Left colon (tissue), 2 donors: ENCODE measurements at places on chromosomes 2 and 18. TPM values are rescaled to one million over a fixed set of nuclear protein-coding genes. Genes with fewer than 3 reads are reported as not detected.

DNA sequence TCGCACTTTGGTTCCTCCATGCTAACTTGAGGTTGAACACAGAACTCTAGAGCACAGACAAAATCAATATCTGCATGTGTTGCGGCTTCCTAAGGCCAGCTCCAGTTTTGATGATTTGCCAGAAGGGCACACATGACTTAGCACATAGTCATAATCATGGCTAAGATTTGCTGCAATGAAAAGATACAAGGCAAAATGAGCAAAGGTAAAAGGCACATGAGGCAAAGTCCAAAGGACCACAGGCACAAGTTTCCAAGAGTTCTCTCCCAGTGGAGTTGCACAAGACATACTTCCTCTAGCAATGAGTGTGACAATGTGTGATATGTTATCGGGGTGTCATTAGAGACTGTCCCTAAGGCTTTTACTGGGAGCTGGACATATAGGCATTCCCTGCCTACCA is 24.2 kb upstream of the CXXC1 start:
- no peak for DNase-seq

DNA sequence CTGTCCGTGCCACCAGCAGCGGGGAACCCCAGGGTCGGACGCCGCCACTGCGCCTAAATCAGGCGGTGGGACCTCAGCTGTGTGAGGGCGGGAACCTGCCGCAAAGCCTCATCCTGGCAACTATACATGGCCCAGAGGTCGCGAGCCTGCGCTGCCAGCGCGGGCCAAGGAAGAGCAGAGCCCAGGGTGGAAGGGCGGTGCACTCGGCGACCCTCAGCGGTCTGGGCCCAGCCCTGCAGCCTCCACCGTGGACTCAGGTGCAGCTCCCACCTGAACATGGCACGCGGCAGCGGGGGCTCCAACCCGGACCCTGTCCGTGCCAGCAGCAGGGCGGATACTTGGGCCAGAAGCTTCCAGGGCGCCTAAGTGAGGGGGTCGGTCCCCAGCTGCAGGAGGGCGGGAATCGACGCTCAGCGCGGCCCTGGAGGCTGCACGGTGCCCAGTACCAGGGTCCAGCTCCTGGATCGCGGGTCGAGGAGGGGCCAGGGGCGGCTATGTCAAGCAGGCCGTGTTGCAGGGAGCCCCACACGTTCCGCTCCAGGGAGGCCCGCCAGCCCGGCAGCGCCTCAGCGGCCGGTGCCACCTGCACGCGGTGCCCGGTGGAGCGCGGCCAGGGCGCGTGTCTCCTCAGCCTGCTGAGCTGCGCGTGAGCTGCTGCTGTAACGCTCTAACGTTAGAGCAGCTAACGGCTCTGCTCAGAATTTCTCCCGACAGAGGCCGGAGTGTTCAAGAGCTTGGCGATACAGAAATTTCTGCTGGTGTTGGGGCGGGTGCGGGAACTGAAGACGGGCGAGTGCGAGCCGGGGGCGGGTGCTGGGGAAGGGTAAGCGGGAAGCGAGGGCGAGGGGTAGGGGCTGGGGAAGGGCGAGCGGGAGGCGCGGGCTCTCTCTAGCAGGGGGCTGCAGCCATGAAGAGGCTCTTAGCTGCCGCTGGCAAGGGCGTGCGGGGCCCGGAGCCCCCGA is at the start of gene ANKRD30B:
Gene ANKRD30B, plus strand, starts transcription at position 660 of the 962 bp plus-strand sequence. Its CDS starts 248 bp downstream, at position 908.
- DNase-seq = no peak

DNA sequence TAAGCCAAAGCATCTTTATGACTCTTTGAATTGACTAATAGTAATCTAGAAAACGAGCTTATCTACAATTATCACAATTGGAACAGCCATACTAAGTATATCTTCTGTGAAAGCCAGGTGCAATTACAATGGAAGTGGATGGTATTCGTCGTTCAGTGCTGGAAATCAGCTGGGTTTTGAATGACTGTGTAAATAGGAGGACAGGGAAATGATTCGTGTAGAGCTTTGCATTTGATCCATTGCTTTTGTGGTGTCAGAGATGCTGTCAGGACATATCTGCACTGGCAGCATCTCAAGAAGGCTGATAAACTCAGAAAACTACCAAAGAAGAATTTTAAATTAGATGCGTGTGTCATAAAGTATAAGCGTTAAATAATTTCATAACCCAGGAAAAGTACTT is 187.1 kb downstream of the ZNF407 start:
- DNase-seq = no peak

DNA sequence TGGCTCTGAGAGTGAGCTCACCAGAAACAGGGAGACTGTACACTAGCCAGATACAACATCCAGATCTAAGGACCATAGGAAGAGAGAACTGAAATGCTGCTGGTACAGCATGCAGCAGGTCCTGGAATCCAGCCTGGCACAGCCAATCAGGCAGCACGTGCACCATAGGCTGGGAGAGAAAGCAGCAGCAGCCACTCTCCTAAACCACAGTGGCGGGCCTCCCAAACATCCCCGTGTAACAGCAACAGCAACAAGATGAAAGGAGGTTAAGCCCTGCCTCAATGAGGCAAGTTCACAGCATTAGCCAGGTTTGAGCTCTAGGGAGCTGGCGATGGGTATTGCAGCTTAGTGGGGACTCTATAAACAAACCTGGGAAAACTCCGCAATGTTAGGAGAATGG is 192.0 kb downstream of the EPHA4 start:
- no peak for DNase-seq

The SERPINB12 gene
- not detected for total RNA-seq

DNA sequence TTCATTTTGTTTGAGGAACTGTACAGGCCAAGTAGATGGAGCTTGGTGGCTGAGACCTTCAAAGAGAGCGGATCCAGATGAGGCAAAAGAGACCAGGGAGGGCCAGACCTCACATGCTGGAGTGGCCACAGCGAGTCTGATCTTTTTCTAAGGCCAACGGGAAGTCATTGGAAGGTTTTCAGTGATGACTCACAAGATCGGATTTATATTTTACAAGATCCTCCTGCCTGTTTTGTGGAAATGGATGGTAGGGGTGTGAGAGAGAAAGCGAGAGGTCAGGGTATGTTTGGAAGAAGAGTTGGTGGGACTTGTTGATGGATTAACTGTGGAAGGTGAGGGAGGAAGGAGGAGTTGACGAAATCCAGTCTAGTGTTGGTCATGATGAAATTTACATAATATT is 44.6 kb upstream of the TUBA3D start:
- no peak for DNase-seq

DNA sequence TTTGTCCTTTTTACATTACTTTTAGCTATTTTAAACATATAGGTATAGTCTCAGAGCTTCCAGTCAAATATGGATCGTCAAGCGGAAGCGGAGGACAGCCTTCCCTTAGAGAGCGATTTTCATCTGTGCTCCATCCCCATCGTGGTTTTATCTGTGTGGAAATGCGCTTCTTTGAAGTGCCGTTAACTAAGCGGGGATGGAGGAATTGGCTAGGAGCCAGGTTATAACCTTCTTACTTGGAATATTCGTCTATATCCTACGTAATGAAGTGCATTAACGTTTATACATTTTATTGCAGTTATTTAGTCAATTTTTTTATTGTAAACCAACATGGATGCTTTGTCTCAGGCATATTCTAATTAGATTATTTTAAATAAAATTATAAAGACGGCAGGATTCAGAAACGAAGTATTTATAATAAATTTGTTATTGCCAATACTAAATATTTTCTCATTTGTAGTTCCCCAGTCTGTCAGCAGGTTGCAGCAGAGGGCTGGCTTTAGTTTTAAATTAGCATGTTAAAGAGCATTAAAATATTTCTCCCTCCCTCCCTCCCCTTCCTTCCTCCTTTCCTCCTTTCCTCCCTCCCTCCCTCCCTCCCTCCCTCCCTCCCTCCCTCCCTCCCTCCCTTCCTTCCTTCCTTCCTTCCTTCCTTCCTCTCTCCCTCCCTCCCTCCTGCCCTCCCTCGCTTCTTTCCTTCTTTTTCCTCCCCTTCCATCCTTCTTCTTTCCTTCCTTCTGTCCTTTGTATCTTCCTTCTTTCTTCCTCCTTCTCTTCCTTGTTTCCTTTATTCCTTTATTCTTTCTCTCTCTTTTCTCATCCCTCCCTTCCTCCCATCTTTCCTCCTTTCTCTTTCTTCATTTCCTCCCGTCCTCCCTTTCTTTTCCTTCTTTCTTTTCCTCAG is 80.6 kb upstream of the DOCK10 start:
- DNase-seq = no peak

- no peak for DNase-seq
Observed at GRCh38 chr18:71398531-71398930, 1109.7 kb downstream of the SOCS6 start.

DNA sequence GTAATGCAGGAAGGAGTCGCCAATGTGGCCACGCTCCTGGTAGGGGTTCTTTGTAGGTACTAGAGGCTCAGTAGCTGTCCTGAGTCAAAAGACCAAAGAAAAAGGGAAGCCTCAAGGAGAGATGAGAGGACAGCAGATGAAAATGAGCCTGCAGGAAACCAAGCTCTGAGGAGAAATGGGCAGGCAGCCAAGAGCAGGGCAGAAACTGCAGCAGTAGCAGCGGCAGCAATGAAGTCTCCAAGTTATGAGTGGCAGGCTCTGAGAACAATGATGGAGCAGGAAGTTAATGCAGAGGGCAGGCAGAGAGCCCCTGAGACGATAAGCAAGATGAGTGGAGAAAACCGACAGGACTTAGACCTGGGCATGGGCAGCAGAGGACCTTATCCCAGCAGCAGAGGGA is 48.2 kb upstream of the TMEM200C start:
- no peak for DNase-seq

GRCh38 chr2:10265329-10266132 is 37.2 kb upstream of the HPCAL1 start:
- DNase-seq = peak; percentile 6

DNA sequence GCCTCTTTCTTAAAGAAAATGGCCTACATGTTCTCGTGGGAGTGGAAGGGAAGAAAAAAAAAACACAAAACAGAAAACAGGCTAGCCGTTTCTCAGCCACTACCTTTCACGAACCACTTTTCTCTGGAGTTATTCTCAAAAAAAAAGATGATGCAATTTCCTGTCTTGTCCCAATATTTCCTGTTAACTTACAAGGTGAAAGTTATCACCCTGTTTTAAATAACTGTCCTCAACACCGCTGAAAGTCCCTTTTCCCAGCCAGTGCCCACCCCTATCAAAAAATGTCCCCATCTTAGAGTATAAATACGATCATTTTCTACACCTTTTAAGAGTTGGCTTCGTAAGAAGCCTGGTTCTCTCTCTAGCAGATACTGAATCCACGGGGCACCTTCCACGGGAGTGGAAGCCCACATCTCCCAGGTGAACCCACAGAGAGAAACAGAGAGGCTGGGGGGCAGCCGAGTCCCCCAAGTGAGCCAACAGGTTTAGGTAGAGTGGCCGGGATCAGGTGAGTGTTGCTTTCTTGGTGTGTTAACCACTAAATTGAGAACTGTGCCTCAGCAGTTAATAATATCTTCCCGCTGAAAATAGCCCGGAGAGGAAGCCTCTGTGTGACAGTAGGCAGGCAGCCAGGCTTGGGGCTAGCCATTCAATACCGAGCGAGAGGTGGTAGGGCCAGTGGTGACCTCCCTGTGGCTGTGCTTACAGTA is 15.9 kb downstream of the SMAD7 start:
- DNase-seq = no peak

The RALB gene
- total RNA-seq = 92.1 TPM

The EFR3B gene
- 2.5 TPM for total RNA-seq

- peak; percentile 34 for DNase-seq
Observed at GRCh38 chr2:112644155-112644932, 1.4 kb upstream of the SLC20A1 start.

The UBXN4 gene
- total RNA-seq = 107 TPM

DNA sequence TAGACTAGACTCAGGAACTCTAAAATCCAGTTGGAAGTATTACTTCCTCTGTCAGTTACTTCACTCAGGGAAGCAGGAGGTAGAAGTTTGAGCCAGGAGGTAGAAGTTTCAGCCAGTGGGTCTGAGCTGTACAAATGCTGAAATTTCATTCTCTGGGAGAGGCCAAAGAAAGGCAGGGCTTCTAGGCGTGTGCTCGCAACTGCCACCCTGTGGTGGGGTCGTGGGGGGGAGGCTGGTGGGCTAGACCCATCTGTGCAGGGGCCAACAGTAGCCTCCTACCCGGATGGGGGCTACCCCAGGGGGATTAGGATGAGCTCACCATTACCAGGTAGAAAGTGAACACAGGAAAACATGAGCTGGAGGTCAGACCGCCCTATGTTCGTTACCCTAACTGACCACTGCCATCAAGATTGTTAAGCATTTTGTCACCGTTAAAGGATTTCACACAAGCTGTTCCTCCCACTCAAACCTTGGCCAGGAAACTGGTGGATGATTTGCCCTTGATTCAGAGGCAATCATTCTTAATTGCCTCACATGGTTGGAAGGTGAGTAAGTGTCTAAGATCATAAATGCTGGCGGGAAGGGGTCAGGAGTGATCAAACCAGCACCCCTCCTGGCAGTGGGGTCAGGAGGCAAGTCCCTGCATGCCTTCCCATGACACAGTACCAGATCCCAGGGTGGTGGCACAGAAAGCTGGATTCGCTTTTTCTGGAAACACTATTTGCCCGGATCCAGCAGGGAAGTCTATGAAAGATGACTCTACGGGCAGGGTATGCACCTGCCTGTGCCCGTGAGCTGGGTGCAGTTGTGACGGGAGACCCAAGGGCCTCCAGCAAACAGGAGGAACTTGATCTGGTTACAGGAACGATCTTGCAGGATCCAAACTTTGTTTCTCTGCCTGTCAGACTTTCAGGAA is 5.2 kb upstream of the FHL2 start:
- DNase-seq = peak; percentile 75
